ENCODE measurements at places on chromosomes 7 and 10.

DNA sequence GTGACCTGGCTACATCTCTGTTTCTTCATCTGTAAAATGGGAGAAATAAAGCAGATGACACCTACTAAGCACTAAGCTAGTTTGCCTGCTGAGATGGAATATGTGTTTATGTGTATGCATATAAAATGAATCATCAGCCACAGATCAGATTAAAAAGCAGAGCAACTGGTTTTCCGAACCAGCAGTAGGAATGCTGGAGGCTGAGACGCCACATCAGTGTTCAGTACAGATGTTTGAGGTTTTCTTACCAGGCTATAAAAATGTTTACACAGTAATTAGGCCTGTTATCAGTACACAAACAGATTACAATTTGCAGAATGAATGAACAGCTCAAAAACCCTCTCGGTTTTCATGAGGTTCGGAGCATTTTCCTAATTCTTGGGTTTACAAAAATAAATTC is 85.8 kb downstream of the CALN1 start:
- no peak for ATAC-seq

DNA sequence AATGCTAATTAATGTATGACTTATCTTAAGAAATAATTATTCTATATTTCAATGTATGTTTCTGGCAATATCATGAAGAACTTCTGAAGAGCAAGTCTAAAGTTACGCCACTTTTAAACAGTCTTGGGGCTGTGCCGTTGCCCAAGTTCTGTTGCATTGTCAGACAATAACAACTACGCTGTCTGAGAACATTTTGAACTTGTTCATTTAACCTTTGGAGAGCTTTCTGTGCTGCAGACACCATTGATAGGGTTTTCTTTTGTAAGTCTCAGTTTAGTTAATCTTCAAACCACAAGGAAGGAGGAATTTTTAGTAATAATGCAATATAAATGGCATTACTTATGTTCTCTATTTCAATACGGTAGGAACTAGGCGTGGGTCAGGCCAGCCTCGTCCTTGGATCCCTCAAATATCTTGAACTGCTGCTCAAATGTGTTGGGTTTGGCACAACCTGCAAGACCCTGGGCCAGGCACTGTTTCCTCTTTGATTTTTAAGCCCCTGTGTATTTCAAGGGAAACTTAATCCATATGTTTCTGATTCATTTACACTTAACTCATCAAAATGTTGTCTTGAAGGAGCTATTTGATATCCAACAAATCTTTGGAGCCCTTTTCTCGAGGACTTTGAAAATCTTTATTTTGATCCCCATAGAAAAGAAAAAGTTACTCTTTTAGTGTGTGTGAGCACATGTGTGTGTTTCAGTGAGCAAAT is 215.5 kb downstream of the INHBA start:
- no peak for ATAC-seq

DNA sequence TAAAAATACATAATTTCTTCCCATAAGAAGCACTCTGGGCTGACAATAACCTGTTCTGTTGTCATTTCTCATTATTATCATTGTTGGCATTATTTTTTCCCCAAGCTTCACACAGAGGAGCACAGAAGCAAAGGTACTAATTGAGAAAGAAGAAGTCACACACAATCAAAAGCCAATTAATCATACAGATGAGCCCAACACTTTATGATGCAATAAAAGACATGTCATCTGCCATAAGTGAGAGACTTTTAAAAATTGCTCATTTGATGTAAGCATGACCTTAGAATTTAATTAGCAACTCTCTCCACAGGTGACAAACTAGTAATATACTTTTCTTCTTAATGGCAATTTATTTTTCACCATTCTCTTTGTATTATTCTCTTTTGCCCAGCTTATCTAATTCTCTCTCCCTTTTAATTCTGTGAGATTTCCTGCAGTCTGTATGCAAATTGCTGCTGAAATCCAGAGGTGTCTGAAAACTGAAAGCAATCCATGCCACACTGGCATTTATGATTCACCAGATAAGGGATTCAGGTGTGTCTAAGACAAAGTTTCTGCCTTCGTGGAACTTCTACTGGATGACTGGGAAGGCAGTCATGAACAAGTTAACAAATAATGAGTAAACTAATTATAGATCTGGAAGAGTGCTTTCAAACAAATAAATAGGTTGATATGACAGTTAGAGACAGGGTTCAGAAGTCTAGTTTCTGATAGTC is 203.5 kb downstream of the CHCHD3 start:
- no peak for ATAC-seq

DNA sequence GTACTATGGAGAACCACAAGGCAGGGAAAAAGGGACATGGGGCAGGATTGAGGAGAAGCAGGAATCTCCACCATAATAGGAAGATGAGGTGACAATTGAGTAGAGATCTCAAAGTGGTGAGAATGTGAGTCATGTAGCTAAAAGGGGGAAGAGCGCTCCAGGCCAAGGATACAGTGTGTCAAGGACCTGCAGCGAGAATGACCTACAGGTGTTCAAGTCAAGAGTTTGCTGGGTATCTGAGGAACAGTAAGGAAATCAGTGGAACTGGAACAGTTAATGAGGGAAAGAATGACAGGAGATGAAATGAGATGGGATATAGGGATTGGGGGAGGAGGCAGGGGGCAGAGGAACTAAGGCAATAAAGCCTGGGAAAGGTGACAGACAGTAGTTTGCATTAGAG is 33.6 kb downstream of the SFR1 start:
- ATAC-seq: no peak

DNA sequence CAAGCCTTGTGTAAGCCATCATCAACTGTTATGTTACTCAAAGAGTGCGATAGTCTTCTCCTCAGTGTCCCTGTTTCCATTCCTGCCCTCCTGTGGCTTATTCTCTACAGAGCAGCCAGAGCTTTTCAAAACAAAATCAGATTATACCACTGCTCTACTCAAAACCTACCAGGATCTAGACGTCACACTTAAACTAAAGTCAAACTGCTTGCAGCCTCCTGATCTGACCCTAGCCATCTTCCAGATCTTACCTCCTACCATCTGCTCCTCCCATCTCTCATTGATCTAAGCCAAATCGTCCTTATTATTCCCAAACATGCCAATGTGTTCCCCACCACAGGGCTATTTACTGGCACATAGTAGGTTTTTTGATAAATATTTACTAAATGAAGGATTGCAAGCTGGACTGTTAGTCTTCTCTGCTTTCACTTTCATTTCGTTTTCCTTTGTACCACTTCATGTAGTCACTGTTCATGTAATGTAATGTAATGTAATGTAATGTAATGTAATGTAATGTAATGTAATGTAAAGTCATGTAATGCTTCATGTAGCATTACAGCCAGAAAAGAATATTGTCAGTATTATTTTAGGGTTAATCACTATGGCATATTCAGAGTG is 116.1 kb downstream of the GPR37 start:
- no peak for ATAC-seq

GRCh38 chr10:68561865-68562649 is 1.9 kb downstream of the TET1 start:
- ATAC-seq: no peak

GRCh38 chr10:13184730-13185514 is 23.6 kb downstream of the MCM10 start:
- no peak for ATAC-seq

GRCh38 chr10:103802637-103803353 is 52.6 kb downstream of the SH3PXD2A start:
- no peak for ATAC-seq

GRCh38 chr10:31823358-31823757 is 105.3 kb downstream of the ARHGAP12 start:
- ATAC-seq: no peak

DNA sequence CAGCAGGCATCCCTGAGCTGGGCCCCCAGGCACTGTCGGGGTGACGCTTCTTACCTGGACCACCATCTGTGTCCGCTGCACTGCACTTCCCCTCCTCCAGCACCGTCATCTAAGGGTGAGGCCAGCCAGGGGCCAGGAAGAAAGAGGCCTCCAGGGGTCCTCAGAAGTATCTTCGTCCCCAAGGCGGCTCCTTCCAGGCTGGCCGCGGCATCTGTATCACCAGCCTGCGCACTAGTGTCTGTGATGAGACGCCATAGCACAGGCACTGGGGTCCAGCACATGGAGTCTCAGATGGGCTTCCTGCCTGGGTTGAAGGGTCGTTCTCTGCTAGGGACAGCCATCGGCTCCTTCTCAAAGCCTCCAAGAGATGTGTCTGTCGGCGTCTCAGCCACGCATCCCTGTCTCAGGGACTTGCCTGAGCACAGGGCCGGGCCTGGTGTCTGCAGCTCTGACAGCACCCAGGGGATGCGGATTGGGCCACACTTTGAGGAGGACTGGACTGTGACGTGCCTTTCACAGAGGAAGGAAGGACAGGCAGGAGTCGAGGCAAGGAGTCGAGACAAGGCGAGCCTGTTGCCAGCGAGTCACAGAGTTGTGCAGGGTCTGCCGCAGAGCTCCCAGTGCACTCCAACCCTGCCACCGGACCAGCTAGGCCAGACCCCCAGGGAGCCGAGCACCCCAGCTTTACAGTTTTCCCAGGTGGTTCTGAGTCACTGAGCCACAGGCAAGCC is 101.5 kb upstream of the DIP2C start:
- ATAC-seq: no peak

GRCh38 chr7:142112086-142112485 is 568 bp downstream of the MGAM2 start:
- no peak for ATAC-seq

DNA sequence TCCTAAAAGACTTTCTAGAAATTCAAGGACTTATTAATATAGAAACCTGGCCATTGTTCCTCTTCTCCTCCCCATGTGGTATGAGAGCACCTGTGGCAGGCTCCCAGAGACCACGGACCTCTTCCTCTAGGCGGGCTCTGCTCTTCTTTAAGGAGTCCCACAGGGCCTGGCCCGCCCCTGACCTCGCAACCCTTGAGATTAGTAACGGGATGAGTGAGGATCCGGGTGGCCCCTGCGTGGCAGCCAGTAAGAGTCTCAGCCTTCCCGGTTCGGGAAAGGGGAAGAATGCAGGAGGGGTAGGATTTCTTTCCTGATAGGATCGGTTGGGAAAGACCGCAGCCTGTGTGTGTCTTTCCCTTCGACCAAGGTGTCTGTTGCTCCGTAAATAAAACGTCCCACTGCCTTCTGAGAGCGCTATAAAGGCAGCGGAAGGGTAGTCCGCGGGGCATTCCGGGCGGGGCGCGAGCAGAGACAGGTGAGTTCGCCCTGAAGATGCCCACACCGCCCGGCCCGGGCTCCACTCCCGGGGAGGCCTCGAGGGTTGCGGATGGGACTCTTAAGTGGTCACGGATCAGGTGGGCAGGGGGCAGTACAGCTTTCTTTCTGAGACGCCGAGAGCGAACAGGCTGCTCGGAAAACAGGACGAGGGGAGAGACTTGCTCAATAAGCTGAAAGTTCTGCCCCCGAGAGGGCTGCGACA is at the start of gene SLC26A4:
TSS of gene SLC26A4 (plus strand) at position 448 of the 700 bp plus-strand sequence. CDS start 814 bp downstream, outside the sequence.
- peak; percentile 34 for ATAC-seq

- ATAC-seq: no peak
Observed at GRCh38 chr7:132203021-132203420, 373.2 kb downstream of the PLXNA4 start.

- ATAC-seq: no peak
Observed at GRCh38 chr10:94274142-94274787, 88.5 kb downstream of the NOC3L start.

- ATAC-seq: no peak
Observed at GRCh38 chr10:25280573-25280972, 105.8 kb downstream of the GPR158 start.

GRCh38 chr7:89813081-89813480 is 341.2 kb upstream of the STEAP1 start:
- no peak for ATAC-seq

- no peak for ATAC-seq
Observed at GRCh38 chr7:130293521-130293920, 560 bp downstream of the CPA4 start.

GRCh38 chr7:118372530-118372929 is 148.0 kb downstream of the ANKRD7 start:
- ATAC-seq: no peak

- no peak for ATAC-seq
Observed at GRCh38 chr10:31936933-31937332, 8.3 kb upstream of the ARHGAP12 start.
